CD14-positive monocyte (primary cell): ENCODE measurements at places on chromosomes 16 and 17. TPM values are rescaled to one million over a fixed set of nuclear protein-coding genes. Genes with fewer than 3 reads are reported as not detected.

DNA sequence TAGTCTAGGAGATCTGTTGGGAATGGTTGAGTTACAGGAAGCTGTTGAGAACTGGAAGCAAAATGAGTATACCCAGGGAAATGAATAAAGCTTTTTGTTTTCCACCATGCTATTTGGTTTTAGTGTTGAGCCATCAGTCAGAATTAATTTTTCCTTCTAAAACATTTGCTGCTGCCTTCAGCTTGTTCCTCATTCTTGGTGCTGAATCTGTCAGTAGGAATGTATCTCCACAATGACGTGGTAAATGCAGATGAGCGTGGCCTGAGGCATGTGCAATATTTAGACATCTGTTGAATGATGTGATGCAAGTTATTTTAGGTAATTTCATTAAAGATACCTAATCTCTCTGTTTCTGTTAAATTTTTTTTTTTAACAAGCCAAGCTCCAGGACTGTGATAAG is 10.9 kb downstream of the HAPSTR1 start:
- H3K4me1 ChIP-seq, result peaks cover 62% of the 10 kb centered on the region
- H3K4me3 ChIP-seq, result no peak overlapping the region
- H3K27ac ChIP-seq, result no peak overlapping the region
- no peaks in the 10 kb centered on the region for H3K27me3 ChIP-seq
- DNase-seq, result peak; percentile 80

DNA sequence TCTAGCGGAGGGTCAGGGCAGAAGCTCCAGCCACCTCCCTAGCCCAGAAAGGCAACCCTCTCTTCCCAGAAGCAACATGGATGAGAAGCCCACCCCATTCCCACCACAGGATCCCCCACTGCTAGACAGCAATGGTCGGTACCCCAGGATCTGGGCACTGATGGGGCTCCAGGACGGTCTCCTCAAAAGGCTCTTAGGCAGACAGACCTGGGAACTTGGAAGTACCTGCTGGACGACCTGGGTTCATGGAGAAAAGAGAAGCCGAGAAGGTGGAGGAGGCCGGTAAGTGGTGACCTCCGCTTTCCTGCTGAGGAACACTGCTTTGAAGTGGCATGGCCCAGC is 96.6 kb downstream of the TBC1D16 start:
- H3K36me3 ChIP-seq, result no peaks in the 10 kb centered on the region
- H3K4me1 ChIP-seq, result peaks cover 27% of the 10 kb centered on the region
- H3K27me3 ChIP-seq, result peaks cover 5% of the 10 kb centered on the region
- H3K4me3 ChIP-seq, result no peak overlapping the region

The HSF4 gene
- polyA plus RNA-seq, result 25.2 and 53.4 TPM in 2 replicates

The ITGB4 gene
- 0.82 TPM for polyA plus RNA-seq

The CES5A gene
- polyA plus RNA-seq, result not detected

- peaks cover 15% of the 10 kb centered on the region for H3K27me3 ChIP-seq
- DNase-seq, result peak; percentile 10
- H3K4me3 ChIP-seq, result no peak overlapping the region
Observed at GRCh38 chr17:35214631-35215273, 20.6 kb upstream of the SLC35G3 start.

The MAP3K14 gene
- polyA plus RNA-seq, result 1.4 TPM

DNA sequence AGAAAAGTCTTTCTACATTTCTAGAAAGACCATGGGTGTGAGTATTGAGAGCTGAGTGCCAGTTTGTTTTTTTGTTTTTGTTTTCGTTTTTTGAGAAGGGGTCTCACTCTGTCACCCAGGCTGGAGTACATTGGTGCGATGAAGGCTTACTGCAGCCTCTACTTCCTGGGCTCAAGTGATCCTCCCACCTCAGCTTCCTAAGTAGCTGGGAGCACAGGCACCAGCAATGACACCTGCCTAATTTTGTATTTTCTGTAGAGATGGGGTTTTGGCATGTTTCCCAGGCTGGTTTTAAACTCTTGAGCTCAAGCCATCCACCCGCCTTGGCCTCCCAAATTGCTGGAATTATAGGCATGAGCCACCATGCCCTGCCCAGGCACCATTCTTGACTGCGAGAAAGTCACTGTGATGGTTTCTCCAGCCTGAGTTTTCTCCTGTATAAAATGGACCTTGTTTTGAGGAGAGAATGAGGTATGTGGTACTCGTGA is 673.8 kb downstream of the MAF start:
- no peak overlapping the region for H3K4me3 ChIP-seq
- no peak for DNase-seq
- no peaks in the 10 kb centered on the region for H3K27me3 ChIP-seq
- no peak overlapping the region for H3K27ac ChIP-seq
- no peaks in the 10 kb centered on the region for H3K36me3 ChIP-seq

DNA sequence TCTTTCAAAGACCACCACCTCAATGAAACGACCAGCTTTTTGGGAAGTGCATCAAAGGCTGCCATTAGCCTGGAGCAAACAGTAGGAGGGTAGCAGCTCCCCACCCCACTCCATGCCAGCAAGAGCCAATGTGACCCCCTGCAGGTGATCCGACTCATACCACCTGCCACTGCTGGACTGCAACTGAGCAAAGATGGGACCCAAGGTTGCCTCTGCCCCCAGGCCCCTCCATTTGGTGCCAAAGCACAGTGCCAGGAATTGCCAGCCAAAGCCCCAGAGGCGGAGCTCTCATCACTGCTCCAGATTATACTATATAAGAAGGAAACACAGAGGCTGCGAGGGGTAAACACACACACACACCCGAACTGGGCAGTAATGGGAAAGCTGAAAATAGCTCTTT is 8.3 kb downstream of the PITPNM3 start:
- H3K4me1 ChIP-seq, result no peaks in the 10 kb centered on the region
- H3K4me3 ChIP-seq, result no peak overlapping the region
- no peaks in the 10 kb centered on the region for H3K36me3 ChIP-seq
- peaks cover 1% of the 10 kb centered on the region for H3K27me3 ChIP-seq

DNA sequence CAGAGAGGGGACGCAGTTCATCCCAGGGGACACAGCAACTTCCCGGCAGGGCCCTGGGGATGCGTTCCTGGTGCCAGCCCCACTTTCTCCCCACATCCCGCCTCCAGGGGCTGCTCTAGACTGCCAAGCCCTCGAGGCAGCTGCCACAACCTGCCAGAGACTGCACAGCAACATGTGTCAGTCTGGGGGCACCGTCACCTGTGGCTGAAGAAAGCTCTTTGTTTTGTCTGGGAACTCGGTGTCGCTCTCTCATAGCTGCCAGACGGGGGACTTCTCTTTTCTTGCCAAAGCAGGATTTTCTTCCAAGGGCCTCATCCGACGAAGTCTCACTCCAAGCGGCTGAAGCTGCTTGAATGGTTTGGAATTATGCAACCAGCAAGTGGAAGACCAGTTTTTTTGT is 43.7 kb downstream of the COTL1 start:
- H3K36me3 ChIP-seq, result peaks cover 51% of the 10 kb centered on the region
- H3K4me3 ChIP-seq, result no peak overlapping the region
- DNase-seq, result no peak
- H3K27me3 ChIP-seq, result no peaks in the 10 kb centered on the region
- H3K4me1 ChIP-seq, result peaks cover 59% of the 10 kb centered on the region
- peak overlapping the region; percentile 45 for H3K27ac ChIP-seq

The OR1F1 gene
- polyA plus RNA-seq, result not detected

- H3K4me1 ChIP-seq, result peaks cover 34% of the 10 kb centered on the region
- H3K27ac ChIP-seq, result peak overlapping the region; percentile 28
- DNase-seq, result peak; percentile 66
- H3K27me3 ChIP-seq, result no peaks in the 10 kb centered on the region
Observed at GRCh38 chr16:17404941-17405689, 65.6 kb downstream of the XYLT1 start.

DNA sequence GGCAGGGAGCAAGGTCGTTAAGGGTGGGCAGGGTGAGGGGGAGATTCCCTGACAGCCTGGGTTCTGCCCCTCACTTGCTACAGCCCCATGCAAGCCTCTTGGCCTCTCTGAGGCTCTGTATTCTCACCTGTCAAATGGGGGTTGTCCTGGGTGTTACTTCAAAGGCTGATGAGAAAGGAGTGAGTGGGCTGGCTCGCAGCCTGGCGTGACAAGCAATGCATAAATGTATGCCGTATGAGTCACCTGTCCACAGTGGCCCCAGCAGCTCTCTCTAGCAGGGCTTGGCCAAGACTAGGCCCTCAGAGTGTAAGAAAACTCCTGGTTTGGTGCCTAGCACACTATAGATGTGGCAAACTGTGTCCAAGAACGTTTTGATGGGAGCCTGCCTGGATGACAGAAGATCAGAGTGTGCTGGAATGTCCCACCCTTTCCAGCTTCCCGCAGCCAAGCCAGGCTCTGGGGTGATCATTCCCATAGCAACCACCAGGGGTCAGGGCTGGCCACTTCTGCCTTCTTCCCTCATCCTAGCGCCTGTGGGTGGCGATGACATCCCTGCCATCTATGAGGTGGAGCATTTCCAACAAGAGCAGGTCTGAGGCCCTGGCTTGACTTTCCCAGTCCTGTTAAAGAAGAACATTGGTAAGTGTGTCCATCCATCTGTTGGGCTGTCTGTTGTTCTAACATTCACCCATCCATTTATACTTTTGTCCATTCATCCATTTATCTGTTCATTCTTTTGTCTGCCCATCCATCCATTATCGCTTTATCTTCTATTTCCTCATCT is 37.2 kb upstream of the ADGRG1 start:
- DNase-seq, result peak; percentile 66
- peaks cover 25% of the 10 kb centered on the region for H3K4me1 ChIP-seq
- H3K27ac ChIP-seq, result no peak overlapping the region
- H3K27me3 ChIP-seq, result peaks cover 2% of the 10 kb centered on the region
- H3K36me3 ChIP-seq, result no peaks in the 10 kb centered on the region

DNA sequence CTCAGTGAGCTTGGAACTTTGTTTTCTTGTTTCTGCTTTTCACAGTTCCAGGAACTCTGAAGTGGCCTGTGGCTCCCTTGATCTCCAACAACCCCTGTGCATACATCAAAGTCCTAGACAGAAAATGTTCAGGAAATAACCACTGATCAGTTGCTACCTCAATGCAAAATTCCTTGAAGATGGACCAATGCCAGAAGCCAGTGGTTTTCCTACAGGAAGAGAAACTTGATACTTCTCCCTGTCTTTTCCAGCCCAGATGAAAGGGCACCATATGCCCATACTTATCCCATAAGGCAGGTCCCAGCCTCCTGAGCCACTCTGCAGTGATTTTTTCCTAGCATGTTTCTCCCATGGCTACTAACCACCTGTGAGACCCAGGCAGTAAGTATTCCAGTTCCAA is 12.3 kb upstream of the CDRT4 start:
- H3K27ac ChIP-seq, result no peak overlapping the region
- DNase-seq, result no peak
- H3K4me1 ChIP-seq, result no peaks in the 10 kb centered on the region
- H3K27me3 ChIP-seq, result no peaks in the 10 kb centered on the region
- H3K4me3 ChIP-seq, result no peak overlapping the region

DNA sequence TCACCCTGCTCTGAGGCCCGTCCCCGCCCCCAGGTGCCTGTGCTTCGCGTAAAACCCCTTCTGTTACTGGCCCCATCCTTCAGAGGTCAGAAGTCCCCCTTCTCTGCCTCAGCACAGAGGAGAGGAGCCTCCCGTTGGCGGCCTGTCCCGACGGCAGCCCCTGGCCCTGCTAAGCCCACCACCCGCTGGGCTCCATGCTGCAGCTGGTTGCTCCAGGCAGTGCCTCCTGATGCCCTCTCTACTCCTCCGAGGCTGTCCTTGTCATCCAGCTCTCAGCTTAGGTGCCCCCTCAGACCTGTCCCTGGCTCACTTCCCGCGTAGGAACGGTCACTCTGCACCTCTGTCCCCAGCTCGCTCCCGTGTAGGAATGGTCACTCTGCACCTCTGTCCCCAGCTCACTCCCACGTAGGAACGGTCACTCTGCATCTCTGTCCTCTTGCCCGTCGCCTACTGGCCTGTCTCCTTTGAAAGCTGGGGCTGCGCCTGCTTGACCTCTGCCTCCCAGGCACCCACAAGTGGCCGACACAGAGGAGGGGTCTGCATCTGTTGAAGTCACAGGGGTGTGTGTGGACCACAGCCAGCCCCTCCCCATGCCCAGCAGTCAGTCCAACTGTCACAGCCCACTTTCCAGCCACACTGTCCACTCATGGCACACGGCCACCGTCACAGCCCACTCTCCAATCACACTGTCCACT is 31.7 kb upstream of the ZC3H18 start:
- H3K27me3 ChIP-seq, result peaks cover 18% of the 10 kb centered on the region
- no peak overlapping the region for H3K27ac ChIP-seq
- no peak for DNase-seq
- no peaks in the 10 kb centered on the region for H3K36me3 ChIP-seq
- H3K4me1 ChIP-seq, result peaks cover 9% of the 10 kb centered on the region

DNA sequence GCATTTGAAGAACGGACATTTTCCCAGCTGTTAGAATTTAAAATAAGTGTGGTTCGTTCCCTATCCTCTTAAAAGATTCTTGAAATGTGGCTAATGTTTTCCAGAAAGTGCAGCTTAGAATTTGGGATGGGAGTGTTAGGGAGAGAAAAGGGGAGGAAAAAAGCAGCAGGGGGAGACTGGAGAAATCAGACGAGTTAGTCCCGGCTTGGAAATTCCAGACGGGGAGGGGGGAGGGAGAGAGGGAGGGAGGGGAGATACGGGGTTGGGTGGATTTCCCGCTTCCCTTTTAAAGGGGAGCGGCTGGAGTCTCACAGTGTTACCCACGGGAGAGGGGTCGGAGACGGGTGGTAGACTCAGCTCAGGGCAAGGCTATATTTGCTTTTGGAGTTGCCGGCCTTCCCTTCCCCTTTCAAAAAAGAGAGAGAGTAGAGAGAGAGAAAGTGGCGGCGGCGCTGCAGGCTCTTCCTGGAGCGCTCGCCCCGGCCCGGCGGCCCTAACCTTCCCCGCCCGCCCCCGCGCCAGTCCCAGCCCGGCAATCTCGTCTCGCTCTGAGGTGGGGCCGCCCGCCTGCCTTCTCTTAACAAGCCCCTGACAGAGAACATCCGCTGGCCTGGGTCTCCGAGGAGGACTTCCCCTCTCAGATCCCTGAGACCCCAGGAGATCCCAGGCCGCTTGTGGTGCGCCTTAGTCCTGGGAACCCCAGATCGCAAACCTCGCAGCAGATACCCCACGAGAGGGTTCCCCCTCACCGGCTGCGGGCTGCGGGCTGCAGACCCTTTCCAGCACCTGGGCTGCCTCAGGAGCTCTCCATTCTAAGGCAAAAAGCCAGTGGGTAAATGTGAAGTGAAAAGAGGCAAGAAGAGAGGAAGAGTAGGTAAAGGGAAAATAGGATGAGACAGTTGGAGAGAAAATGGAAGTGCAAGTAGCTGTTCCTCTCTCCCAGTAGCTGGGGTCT is 6.6 kb downstream of the IGF2BP1 start:
- DNase-seq, result no peak
- H3K36me3 ChIP-seq, result no peaks in the 10 kb centered on the region
- no peak overlapping the region for H3K27ac ChIP-seq

The SLFN12L gene
- 0.25 TPM for polyA plus RNA-seq

The ADCY9 gene
- polyA plus RNA-seq, result 0.44 TPM

DNA sequence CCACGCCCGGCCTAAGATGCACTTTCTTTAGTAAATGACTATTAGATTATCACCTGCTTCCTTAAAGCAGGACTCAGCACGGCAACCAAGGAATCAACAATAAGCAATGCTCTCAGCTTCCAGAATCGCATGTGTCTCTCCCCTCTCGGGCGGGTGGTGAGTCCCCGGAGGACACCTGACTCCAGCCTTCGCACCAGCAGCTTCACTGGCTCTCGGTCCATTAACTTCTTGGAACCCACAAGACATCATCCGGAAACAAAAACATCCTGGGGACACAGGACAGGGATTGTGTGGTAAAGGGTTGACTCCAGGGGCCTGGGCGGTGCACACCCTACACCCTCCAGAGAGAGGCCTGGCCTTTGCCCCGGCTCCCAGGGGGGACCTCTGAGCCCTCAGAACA is 22.7 kb downstream of the UTS2R start:
- no peak overlapping the region for H3K4me3 ChIP-seq
- no peak overlapping the region for H3K27ac ChIP-seq
- peaks cover 4% of the 10 kb centered on the region for H3K4me1 ChIP-seq
- H3K27me3 ChIP-seq, result no peaks in the 10 kb centered on the region

The NPIPB8 gene
- polyA plus RNA-seq, result not detected

The IRX5 gene
- polyA plus RNA-seq, result not detected

GRCh38 chr17:78617511-78618061 is 40.4 kb upstream of the DNAH17 start:
- no peak overlapping the region for H3K4me3 ChIP-seq
- no peaks in the 10 kb centered on the region for H3K36me3 ChIP-seq
- H3K27me3 ChIP-seq, result no peaks in the 10 kb centered on the region
- peaks cover 9% of the 10 kb centered on the region for H3K4me1 ChIP-seq
- H3K27ac ChIP-seq, result no peak overlapping the region
